Fibroblast of upper back skin (primary cell): ENCODE measurements at places on chromosomes 11 and 22.

DNA sequence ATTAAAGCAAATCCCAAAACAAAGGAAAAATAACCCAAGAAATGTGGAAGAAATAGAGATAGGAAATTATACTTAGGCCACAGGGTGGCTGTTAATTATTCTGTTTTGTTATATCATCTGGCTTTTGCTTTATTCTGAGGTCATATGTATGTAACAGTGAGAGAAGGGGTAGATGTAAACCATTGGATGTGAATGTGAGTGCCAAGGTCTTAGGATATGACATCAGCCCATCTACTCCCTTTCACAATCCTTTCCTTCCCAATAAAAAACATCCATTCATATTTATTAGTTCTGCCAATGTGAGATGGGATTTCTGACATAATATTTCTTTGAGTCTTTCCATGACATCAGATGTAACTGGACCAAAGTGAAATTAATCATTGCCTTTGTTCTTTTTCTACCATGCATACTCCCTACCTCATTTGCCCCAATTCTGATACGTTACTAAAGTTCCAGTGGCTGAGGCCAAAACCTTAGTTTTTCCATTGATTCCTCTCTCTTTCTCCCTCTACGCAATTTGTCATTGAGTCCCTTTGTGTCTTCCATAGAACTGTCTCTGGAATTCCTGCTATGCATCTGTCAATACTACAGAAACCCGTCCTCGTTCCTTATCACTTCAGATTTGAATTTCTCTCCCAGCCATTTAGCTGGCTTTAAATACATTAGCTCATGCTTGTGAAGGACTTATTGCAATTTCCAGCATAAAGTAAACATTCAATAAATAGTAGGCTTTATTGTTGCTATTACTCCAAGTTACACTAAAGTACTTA is 170.3 kb downstream of the ARHGAP42 start:
- no peak for DNase-seq

- no peak for DNase-seq
Observed at GRCh38 chr11:95674657-95675358, 114.8 kb downstream of the FAM76B start.

DNA sequence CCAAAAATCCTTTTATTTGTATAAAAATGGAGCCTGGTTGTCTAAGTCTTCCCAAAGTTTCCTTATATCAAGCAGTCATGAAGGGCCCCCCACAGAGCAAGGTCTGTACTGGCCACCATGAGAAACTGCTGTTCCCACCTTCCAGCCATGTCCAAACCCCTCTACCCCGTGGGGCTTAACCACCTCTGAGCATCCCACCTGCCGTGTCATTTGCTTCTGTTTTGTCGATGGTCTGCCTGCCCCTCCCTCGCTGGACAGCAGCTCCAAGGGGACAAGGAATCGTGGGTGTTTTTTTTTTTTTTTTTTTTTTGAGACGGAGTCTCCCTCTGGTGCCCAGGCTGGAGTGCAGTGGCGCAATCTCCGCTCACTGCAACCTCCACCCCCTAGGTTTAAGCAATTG is 11.1 kb upstream of the ANO1 start:
- no peak for DNase-seq

- peak; percentile 78 for DNase-seq
Observed at GRCh38 chr11:134139873-134140331, 71.0 kb downstream of the JAM3 start.

- no peak for DNase-seq
Observed at GRCh38 chr11:1560002-1560648, 11.9 kb downstream of the DUSP8 start.

GRCh38 chr22:44622679-44623078 is 79.3 kb upstream of the PRR5 start:
- DNase-seq, result no peak

DNA sequence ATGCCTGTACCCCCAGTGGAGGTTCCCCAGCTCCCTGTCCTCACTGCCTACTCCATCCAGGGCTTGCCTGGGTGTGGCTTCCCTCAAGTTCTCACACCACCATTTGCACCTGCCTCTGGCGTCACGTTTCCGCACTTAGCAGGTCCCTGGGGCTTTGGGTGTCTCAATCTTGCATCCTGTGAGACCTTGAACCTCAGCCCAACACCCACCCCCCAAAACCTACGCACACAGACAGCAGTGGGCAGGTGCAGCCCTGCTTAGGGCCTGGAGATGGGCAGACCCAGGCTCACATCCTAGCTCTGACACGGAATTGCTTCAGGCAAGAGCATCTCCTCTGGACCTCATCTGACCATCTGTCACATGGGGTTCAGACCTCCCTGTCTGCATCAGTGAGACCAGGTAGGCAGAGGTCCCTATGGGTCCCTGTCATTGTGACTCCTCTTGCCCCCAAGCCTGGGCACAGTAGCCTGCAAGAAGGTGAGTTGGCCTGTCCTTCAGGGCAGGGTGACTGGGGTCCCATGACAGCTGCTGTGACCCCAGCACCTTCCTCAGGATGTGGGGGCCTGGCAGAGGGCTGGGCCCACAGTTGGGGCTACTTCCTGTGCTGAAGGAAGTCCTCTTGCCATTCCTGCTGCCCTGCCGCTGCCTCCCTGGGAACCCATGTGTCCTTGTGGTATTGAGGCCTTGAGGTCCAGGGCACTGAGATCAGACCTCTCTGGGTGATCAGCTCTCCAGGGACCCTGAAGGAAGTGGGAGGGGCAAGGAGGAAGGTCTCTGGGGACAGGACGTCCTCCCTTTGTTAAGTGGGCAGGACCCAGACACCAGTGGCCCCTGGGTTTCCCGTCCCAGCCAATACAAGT is 2.0 kb downstream of the SIPA1 start:
- no peak for DNase-seq

GRCh38 chr11:66843776-66844495 is 695 bp downstream of the RCE1 start:
- no peak for DNase-seq

GRCh38 chr11:10354389-10354788 is 49.5 kb downstream of the ADM start:
- DNase-seq, result no peak

DNA sequence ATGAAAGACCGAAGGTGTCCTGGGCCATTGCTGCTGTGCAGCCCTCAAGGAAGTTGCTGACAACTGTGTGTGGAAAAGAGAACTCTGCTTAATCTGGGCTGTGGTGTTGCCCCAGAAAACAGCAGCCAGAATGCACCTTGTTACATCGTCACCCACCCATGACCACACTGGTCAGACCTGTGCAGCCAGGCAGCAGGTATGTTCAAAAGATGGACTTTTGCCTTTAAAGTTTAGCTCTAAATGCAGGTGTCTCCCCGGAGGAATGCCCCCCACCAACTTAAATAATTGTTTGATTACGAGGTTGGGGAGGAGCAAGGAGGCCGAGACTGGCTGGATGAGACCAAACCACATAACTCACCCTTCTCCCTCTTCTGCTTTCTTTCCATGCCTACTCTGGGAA is 15.3 kb upstream of the POLA2 start:
- no peak for DNase-seq

GRCh38 chr11:83689144-83689780 is 403.1 kb upstream of the CCDC90B start:
- no peak for DNase-seq

DNA sequence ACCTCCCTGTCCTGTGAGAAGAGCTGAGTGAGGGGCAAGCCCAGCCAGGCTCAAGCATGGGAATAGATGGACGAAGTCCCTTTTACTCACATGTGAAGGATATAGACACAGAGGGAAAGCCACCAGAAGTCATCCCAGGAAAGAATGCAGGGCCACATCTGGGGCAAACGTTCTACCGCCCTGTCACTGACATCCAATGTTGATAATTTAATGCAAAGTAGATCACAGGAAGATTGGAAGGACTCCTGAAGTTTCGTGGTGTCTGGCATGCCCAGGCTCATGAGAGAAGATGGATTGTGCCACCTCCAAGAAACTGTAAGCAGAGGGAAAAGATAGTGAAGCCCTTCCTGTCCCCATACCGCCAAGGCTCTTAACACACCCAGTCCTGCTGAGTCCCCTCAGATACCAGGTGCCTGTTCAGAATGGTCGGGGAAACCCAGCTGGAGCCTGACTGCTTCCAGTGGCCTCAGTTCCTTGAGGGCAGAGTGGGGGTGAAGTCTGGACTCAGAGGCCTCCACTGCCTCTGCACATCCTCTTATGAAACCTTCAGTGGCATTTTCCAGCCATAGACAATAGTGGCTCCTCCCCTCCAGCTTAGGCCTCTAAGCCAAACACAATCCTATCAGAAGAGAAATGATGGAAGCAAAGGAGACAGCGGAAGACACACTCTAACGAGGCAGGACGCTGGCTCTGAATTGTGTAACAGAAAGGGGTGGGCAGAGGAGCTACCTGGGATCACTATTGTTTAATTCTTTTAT is 7.5 kb upstream of the STK33 start:
- no peak for DNase-seq

DNA sequence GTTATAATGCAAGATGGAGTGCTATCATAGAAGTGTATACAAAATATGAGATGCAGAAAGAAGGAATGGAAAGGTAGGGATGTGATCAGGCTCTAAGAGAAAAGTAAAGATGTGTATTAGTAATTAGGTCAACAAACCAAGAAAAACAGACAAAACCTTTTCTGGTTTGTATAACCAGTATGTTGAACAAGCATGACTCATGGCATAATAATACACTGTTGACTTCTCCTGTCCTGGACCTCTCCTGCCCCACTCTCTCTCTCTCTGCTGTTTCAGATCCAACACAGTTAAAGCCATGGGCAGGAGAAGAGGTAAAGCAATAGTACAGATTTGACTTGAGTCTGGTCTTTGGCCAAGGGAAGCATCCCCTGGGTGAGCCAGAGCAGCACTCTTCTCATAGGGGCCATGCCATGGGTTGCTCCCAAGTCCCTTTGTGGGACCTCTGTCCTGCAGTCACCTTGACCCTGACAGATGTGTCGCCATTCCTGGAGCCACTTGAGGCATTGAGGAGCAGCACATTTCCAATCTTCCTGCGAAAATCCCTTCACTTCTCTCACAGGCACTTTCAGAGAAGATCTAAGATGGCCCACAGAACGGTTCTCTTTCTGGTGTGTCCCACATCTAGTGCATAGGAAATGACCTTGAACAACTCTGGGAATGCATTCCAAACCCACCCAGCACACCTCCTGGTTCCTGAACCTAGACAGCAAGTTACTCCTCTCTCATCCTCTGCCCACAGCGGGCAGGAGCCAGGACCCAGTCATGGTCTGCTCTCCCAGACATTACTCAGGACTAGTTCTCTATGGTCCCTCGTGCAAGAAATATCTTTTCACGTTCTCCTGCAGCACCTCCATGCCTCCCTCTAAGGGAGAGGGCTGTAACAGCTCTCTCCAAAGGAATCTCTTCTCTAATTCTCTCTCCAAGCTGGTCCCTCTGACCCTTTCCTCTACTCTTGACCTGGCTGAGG is 58.2 kb upstream of the PRSS23 start:
- peak; percentile 72 for DNase-seq

- no peak for DNase-seq
Observed at GRCh38 chr11:134072844-134073243, 4.0 kb downstream of the JAM3 start.

- DNase-seq, result no peak
Observed at GRCh38 chr22:30282616-30283046, 6.7 kb downstream of the CASTOR1 start.
